DMS79 treated with DMSO at 0.1 percent for 48 hours (cell line): ENCODE measurements at places on chromosomes 11 and 22.

- DNase-seq: peak; percentile 65
These were observed 1.0 kb downstream of the LMO1 start for GRCh38 chr11:8262552-8263108.

- no peak for DNase-seq
These were observed 406.3 kb downstream of the CADM1 start for GRCh38 chr11:115097796-115098408.

- no peak for DNase-seq
These were observed 37.9 kb downstream of the PAK1 start for GRCh38 chr11:77435972-77436371.

GRCh38 chr11:94557421-94557820, 9.7 kb upstream of the PIWIL4 start:
- no peak for DNase-seq

GRCh38 chr11:22626573-22627239, 1.1 kb upstream of the FANCF start:
- peak; percentile 70 for DNase-seq

GRCh38 chr11:45301537-45302246, 15.6 kb upstream of the SYT13 start:
- peak; percentile 6 for DNase-seq

DNA sequence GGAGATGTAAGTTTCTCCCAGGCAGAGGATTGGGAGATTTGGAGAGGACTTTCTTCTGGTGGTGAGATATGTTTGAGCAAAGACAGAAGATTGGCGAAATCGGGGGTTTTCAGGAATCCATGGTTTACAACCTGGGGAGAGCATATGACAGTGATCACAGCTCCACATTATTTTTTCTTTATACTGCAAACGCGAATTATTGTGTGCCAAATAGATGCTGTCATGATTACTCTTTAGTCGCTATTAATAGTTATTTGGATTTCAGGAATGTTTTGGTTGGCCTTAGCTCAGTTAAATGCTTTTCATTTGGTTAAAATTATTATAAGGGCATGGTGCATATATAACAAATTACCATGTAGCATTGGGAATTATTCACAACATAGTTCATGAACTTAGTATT, 15.2 kb downstream of the ATXN10 start:
- DNase-seq: no peak

GRCh38 chr22:44091021-44091721, 67.1 kb downstream of the PARVB start:
- DNase-seq: no peak

- DNase-seq: peak; percentile 69
These were observed 64.2 kb downstream of the CACNA1I start for GRCh38 chr22:39634530-39635405.

GRCh38 chr22:30294066-30294465, 4.8 kb upstream of the CASTOR1 start:
- no peak for DNase-seq

DNA sequence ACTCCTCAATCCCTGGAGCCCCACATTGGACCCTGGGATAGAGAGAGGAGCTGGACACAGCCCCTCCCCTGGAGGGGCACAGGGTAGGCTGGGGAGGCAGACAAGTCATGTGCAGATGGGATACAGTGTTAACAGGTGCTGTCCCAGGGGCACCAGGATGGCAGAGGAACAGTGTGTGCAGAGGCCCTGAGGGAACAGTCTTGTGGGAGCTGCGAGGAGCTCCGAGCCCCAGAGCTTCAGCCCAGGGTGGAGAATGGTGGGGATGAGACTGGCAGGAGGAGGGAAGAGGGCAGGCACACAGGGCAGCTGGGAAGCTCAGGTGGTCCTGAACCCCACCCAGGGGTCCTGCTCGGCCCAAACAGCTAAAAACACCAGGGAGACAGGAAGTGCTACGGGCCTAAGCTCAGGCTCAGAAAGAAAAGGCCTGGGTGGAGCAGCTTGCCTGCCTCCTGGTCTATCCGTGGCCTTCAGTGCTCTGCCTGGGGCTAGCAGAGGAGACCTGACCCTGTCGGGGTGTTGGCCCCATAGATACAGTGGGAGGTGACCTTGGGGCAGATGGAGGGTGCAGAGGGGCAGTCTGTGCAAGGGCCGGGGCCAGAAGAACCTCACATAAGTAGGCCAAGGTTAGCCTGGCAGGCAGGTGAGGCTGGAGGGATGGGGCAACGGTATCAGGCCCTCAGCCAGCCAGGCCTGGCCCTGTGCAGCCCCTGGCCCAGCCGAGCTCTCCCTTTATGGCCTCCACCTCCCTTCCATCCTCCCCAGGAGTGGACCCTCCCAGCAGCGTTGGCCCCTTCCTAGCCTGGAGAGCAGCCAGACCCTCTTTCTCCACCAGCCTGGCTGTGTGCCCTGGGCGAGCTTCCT, 15.4 kb downstream of the CAPN5 start:
- no peak for DNase-seq

GRCh38 chr11:43746670-43747069, 66.1 kb downstream of the HSD17B12 start:
- no peak for DNase-seq

- DNase-seq: no peak
These were observed 59.8 kb upstream of the WNT7B start for GRCh38 chr22:46036558-46037408.

DNA sequence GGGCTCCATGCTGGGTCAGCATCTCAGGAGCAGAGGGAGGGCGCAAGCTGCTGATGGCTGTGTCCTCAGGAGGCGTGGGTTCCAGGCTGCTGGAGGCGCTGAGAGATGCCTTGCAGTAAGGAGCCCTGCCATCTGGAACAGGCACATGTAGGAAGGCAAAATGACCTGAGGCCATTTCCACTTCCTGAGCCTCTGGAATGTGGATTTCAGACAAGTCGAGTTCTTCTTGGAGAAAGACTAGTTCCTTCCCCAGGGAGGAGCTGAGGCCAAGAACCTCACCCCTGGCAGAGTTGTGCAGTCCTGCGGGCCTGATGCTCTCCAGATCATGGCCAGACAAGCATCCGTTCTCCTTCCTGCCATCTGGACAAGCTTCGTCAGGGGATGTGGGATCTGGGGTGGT, 19.3 kb downstream of the HPS4 start:
- DNase-seq: no peak

DNA sequence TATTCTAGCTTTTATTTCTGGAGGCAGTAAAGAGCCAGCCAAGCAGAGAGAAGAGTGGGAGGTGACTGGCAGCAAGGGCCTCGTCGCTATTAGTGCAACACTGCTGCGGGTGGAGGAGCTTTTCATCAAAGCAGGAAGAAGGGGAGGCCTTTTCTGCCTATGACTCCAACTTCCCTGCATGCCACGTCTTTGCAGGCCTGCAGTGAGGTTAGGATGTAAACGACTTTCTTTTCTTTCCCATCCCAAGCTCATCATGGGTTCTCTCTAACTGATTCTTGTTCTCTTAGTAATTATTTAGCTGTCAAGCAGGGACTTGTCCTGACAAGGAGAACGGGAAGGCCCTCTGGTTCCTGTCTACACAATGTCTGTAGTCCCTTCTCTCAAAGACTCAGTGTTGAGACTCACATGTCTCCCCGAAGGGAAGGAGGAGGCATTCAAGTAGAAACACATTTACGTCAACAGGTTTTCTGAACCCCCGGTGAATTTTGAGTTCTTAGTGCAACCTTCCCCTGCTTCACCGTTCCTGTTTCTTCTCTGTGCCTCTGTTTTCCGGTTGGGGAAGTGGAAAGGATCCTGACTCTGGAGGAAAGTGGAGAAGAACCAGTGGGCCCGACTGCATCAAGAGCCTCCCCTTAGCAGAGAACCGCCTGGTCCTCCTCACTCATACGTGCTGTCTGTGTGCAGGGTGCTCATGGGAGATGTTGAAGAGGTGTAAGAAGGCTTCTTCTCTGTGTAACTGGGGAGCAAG, 56.9 kb downstream of the PACS1 start:
- peak; percentile 97 for DNase-seq

DNA sequence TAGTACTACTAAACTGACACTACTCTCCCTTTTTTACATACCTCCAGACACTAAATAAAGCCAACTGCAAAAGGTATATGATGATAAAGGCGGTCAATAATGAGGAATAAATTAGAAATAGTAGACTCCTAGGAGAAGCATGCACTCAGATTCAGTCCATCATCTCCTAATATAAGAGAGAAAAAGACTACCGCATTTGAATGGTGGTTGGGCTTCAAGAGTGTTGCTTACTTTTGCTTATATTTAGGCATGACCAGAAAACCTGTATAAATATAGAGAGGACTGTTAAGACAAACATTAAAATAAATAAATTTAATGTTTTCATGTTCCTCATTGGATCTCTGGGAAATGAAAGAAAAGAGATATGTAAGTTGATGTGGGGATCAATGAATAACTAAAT, 1137.0 kb downstream of the FAM181B start:
- no peak for DNase-seq

- peak; percentile 58 for DNase-seq
These were observed 34.4 kb upstream of the TRIM29 start for GRCh38 chr11:120172054-120172911.

DNA sequence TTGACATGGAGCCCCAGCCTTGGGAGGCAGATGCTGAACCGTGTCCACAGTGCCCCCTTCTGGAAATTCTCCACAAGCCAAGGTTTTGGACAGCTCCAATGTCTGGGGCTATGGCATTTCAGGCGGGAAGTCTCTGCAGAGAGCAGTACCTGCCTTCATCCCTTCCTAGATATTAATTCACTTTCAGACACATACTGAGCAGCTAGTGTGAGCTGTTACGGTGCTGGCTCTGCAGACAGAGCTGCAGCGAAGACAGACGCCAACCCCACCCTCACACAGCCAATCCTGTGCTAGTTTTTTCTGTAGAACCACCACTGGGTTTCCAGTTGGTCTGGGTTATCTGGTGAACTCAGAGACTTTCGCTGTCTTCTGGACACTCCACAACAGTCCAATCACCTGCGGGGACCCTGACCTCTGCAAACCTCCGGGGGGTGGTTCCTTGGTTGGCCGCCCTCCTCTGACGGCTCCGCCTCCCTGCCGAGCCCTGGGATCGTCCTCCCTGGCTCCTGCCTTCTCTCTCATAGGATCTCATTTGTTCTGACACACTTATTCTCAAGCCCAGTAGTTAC, 9.1 kb downstream of the LMF2 start:
- DNase-seq: peak; percentile 60

- no peak for DNase-seq
These were observed 103.2 kb upstream of the GALNT18 start for GRCh38 chr11:11724994-11725393.

DNA sequence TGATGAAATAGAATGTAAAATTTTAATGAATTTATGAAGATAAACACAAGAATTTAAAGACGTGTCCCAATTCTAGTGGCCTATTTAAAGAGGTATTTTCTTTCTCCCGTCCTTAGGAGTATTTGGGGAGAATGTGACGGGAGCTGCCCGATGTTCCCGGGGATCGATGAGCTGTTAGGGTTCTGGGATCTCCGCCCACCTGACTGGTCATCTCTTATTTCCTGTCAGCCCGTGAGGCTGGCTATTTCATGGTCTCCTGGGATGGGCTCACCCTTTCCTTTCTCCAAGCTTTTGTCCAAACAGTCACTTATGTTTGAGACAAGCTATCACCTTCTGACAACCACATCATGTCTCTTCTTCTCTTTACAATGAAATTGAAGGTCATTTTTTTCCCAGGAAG, 16.9 kb upstream of the CLMP start:
- DNase-seq: no peak

DNA sequence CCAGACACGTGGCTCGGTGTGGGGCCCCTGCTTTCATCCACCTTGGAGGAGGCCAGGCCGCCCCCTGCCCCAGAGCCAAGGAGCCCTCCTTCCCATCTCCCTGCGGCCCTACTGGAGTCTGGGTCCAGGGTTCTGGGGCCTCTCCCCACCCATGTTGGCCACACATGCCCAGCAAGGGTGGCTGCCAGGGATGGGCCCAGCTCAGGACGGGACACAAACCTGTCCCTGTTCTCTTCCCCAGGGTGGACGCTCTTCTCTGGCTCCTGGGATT, 4.6 kb downstream of the PANX2 start:
- DNase-seq: no peak

DNA sequence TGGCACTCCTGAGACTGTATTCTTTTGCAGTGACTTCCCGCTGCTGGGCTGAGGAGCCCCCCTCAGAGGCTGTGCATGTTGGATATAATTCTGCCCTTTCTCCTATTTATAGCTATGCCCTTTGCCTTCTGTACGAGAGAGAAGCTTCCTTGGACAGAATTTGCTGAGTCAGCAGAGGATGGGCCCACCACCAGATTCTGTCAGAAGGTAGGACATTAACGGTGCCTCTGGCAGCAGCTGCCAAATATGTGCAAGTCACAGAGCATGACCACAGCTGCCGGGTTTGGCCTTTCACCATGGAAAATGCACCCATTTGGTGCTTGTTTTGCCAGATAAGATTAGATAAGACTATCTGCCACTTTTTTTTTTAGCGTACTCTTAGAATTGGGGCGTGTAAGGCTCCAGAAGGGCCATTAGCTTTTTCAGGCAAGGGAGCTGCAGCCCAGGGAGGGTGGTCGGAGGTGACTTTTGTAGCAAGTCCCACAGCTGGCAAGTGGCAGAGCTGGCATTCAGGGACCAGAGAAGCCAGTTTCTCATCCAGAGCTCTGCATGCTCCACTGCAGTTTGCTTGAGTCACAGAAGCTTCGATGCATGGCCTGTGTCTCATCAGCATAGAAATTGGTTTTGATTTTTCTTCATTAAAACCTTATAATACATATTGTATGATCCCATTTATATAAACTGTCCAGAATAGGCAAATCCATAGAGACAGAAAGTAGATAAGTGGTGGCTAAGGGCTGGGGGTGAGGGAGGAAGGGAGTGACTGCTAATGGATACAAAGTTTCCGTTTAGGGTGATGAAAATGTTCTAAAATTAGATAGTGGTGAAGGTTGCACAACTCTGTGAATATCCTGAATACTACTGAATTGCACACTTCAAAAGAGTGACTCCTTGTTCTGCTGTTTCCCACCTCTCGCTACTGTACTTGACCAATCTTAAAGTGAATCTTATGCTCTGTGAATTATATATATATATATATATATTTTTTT, 15.8 kb downstream of the UPB1 start:
- DNase-seq: peak; percentile 14

- no peak for DNase-seq
These were observed 20.8 kb downstream of the KCNE3 start for GRCh38 chr11:74446532-74446938.

DNA sequence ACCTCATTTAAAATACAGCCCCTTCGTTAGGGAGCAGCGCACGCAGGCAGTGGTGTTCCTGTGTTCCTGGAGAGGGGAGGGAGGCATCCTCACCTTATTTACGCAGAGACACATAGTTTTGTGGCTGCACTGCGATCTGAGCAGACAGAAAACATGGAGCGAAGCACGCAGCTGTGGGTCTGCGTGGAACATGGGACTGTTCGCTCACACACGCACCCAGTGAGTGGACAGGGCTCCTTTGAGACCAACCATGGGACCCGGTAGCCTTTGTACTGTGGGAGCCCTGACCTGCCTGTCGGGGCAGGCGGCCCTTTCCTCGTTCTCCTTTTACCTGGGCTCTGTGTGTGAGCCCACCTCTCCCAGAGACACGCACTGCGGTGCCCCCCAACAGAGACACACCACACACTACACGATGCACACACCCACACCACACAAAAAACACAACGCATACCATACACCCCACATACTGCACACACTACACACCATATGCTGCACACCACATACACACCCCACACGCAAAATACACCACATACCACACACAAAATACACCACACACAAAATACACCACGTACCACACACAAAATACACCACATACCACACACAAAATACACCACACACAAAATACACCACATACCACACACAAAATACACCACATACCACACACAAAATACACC, 1245.7 kb downstream of the BRD1 start:
- peak; percentile 10 for DNase-seq

GRCh38 chr11:27914080-27914479, 193.9 kb downstream of the KIF18A start:
- no peak for DNase-seq
